T-helper 17 cell (primary cell): ENCODE measurements at places on chromosomes 6 and 20. TPM values are rescaled to one million over a fixed set of nuclear protein-coding genes. Genes with fewer than 3 reads are reported as not detected.

Gene NFKBIL1
- 5.5 TPM for total RNA-seq

DNA sequence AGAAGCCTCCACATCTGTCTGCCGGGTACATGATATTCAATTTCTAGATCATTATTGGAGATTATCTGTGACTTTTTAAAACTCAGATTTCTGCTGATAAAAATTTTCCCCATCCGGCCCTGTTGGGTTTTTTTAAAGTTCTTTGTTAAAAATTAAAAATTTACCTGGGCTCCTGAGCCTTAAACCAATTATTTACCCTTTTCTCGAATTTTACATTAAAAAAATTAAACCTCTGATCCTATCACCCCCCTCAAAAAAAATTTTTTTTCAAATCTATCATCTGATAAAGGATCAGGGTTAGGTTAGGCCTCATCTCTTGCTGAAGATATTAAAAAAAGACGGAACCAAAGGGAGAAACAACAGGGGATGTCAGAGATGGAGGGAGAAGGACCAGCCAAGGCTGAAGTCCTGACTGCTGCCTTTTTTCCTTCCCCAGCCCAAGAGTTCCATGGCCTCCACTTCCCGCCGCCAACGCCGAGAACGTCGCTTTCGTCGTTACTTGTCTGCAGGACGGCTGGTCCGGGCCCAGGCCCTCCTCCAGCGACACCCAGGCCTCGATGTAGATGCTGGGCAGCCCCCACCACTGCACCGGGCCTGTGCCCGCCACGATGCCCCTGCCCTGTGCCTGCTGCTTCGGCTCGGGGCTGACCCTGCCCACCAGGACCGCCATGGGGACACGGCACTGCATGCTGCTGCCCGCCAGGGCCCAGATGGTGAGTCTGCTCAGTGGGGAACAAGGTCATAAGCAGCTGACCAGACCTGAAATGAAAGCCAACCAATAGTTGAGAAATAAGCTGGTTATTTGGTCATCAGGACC is 527 bp downstream of the NFKBIL1 start:
- no peak for DNase-seq

DNA sequence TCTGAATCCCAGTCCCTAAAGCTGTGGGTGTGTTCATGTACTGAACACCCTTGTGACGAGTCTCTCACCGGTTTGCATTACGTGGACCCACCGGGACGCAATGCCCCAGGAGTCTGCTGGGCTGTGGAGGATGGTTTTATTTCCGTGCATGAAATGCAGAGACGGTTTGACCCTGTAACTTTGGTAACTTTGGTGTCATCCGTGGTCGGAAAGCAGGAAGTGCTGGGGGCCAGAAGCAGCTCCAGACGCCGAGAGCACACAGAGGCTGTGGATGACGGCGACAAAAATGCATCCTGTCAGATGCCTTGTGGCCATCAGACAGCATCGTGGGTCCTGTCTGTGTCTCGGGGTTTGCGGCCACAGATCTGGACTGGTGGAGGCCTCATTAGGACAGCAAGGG is 7.2 kb downstream of the BHLHE23 start:
- no peak for DNase-seq

- DNase-seq: no peak
Observed at GRCh38 chr6:140830666-140831065, 1302.1 kb upstream of the GJE1 start.

Gene FILIP1
- 0.07 TPM for total RNA-seq

- no peak for DNase-seq
Observed at GRCh38 chr6:3001773-3002293, 2.1 kb downstream of the NQO2 start.

DNA sequence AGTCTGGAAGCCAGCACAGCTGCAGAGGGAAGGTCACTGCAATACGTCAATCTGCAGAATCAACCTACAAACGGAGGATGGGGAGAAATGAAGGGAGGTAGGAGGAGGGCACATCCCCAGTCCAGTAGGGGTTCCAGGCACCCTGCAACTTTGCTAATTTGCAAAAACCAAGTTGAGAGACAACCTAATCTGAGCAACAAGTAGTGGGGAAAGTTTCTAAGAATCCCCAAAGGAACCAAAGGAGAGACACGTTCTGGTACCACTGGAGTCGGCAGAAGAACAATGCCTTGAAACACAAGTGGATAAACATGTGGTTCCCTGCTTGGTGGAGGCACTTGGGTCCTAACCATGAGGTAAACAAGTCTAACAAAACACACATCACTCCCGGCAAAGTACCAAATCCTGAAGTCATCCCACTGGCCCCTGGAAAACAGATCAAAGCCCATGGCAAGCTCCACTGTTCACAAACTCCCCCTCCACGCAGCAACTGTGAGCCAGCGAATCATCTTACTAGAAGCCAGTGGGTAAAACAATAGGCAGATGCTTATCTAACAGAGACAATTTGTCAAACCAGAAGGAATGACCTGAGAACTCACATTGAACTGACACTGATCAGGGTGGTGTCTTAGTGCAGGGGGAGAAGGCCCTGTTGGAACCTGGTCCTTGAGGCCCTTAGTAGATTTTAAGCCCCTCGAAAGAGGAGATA is 4.7 kb downstream of the MRPS18A start:
- DNase-seq: no peak

- DNase-seq: no peak
Observed at GRCh38 chr6:158409451-158409850, 97.2 kb downstream of the TULP4 start.

Gene OR2B2
- not detected for total RNA-seq

GRCh38 chr20:5580940-5581708 is 169.1 kb upstream of the SHLD1 start:
- DNase-seq: no peak

Gene TSPO2
- total RNA-seq: not detected

GRCh38 chr6:39978240-39978639 is 44.0 kb upstream of the MOCS1 start:
- DNase-seq: no peak
